ENCODE measurements at places on chromosomes 12 and 14.

GRCh38 chr12:103021538-103022218 is 64.2 kb downstream of the ASCL1 start:
- no peak for DNase-seq

GRCh38 chr12:26374934-26375680 is 179.7 kb downstream of the SSPN start:
- no peak for DNase-seq

DNA sequence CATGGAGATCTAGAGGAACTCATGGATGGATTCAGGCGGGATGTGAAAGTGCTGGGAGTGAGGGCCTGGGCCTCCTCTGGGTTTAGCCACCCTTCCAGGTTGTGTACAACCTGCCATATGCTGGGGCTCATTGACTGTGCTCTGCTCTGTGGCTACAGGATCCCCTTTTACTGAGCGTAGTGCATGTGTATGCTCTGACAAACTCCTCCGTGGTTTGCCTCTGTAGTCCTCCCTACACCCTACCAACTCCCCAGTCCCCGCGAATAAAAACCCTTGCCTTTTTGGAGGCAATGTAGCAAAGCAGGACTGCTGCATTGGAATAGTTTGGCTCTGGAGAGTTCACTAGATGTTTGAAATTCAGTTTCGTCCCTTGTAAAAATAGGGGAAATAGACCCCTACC is 17.4 kb downstream of the JDP2 start:
- no peak for DNase-seq

GRCh38 chr14:39988939-39989338 is 556.7 kb upstream of the FBXO33 start:
- DNase-seq = no peak

GRCh38 chr12:57276935-57277563 is 26.1 kb upstream of the STAC3 start:
- DNase-seq = no peak

DNA sequence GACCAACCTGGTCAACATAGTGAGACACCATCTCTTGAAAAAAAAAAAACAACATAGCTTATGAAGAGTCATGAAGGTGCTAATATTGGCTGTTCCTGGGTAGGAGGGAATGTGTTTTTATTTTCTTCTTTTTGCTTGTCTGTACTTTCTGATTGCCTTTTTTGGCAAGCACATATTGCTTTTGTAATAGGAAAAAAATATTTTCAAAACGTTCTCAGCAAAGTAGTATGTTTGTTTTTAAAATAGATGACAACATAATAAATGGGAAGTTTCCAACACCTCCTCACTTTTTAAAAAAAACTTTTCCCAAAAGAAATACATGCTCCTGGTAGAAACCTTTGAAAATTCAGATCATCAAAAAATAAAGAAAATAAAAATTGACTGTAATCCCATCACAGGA is 20.9 kb downstream of the FOS start:
- DNase-seq = no peak
